ENCODE measurements at places on chromosomes 7 and 10.
A peak's percentile ranks its signal among the peaks of the same experiment; 100 is the strongest.

- H3K36me3 ChIP-seq = no peaks in the 10 kb centered on the region
- H3K27me3 ChIP-seq = no peaks in the 10 kb centered on the region
- DNase-seq = no peak
- no peaks in the 10 kb centered on the region for H3K4me1 ChIP-seq
- no peak overlapping the region for H3K27ac ChIP-seq
- no peak overlapping the region for H3K4me3 ChIP-seq
Observed at GRCh38 chr7:95976369-95977060, 204.2 kb downstream of the DYNC1I1 start.

DNA sequence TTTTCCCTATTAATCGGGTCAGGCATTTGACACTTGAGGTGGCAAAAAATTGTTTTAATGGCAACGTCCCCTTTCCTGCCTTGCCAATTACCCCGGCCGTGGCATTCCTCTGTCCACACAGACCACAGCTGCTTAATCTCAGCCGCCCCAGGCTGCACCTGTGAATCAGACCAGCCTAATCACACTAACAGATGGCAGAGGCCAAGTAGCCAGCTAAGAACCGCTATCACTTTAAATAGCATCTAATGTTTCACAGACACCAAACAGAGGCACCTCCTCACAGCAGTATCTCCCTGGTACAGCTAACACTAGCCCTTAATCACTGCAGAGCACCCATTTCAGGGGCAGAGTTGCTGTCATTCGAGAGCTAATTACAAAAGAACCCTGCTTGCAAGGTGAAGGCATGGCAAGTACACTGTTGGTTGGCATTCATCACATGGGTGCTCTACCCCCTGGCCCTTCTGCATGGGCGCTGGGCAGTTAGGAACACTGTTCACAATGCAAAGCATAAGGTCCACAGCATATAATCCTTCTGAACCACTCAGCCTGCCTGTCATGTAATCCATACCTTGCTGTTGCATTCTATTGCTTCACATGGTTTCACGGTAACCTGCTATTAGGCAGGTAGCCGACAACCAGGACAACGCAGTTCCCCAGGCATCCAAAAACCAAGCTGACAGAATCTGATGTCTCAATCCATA is 38.8 kb downstream of the FGFR2 start:
- DNase-seq = no peak
- no peak overlapping the region for H3K4me3 ChIP-seq
- H3K36me3 ChIP-seq = no peaks in the 10 kb centered on the region
- no peak overlapping the region for H3K27ac ChIP-seq
- no peaks in the 10 kb centered on the region for H3K4me1 ChIP-seq
- H3K27me3 ChIP-seq = no peaks in the 10 kb centered on the region

DNA sequence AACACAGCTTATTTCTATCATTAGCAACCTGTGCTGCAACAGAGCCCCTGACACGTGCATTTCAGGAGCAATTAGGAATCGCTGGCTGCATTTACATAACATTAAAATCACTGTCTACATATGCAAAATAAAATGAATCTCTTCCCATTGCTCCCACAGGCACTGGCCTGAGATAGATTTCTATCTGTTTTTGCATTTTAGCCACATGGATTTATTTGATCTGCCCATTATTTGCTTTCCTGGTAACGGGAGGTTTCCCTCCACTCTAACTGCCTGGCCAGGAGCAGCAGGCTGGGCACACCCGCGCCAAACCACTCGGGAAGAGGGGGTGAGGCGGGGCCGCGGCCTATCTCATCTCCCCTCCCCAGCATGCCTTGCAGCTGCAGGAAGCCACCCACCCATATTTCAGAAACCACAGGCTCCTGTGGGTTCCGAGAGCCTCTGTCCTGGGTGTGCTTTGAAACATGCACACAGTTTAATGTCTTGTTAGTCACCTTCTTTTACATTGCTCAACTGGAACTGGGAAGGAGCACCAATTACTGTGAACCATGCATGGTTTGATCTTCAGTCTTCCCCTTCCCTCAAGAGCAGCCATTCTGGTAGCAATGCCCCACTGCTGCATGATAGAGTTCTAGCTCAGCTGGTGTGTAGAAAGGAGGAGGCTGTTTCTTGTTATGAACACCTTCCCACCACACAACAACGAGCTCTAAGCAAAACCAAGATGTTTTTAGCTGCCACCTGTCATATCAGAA is 37.7 kb upstream of the IKZF1 start:
- H3K4me3 ChIP-seq = peak overlapping the region; percentile 55
- peak; percentile 58 for DNase-seq
- H3K4me1 ChIP-seq = peaks cover 94% of the 10 kb centered on the region
- H3K36me3 ChIP-seq = no peaks in the 10 kb centered on the region
- H3K27me3 ChIP-seq = no peaks in the 10 kb centered on the region

DNA sequence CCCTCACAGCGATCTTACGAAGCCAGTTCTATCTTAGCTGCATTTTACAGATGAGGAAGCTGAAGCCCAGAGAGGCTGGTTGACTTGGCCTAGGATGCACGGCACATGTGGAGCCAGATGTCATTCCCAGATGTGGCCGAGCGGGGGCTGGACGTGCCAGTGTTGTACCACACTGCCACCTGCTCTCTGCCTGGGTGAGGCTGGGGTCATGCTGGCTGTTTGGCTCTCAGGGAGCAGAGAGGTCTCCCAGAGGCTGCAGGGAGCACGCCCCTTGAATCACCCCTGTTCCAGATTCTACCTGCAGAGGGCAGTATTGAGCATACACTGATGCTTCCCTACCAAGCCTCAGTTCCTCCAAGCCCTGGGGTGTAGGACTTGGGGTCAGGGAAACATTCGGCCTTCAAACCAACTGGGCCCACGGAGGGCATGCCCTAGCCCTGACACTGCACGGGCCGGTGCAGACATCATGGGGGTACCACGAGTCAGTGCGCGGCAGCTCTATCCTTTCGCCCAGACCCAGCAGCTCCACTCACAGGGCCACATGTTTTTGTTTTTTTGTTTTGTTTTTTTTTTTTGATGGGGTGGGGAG is 3.8 kb upstream of the GTF2IRD1 start:
- peaks cover 10% of the 10 kb centered on the region for H3K27me3 ChIP-seq
- H3K4me3 ChIP-seq = no peak overlapping the region
- H3K36me3 ChIP-seq = no peaks in the 10 kb centered on the region

DNA sequence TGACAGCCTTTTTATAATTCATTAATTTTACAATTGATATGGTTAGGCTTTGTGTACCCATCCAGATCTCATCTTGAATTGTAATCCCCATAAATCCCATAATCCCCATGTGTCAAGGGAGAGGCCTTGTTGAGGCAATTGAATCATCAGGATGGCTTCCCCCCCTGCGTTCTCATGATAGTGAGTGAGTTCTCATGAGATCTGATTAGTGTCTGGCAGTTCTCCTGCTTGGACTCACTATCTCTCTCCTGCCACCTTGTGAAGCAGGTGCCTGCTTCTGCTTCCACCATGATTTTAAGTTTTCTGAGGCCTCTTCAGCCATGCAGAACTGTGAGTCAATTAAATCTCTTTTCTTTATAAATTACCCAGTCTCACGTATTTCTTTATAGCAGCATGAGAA is 165.7 kb upstream of the GNAI1 start:
- no peak overlapping the region for H3K4me3 ChIP-seq
- no peaks in the 10 kb centered on the region for H3K4me1 ChIP-seq
- no peaks in the 10 kb centered on the region for H3K36me3 ChIP-seq
- no peak for DNase-seq
- no peaks in the 10 kb centered on the region for H3K27me3 ChIP-seq

- H3K27me3 ChIP-seq = no peaks in the 10 kb centered on the region
- no peak for DNase-seq
- H3K4me3 ChIP-seq = no peak overlapping the region
Observed at GRCh38 chr10:105042906-105043552, 401.9 kb downstream of the SORCS3 start.

GRCh38 chr7:158321056-158321700 is 266.4 kb downstream of the PTPRN2 start:
- DNase-seq = no peak
- H3K4me3 ChIP-seq = no peak overlapping the region
- no peaks in the 10 kb centered on the region for H3K36me3 ChIP-seq
- no peaks in the 10 kb centered on the region for H3K27me3 ChIP-seq
- H3K4me1 ChIP-seq = no peaks in the 10 kb centered on the region
- H3K27ac ChIP-seq = no peak overlapping the region

GRCh38 chr7:43869867-43870240 is 537 bp upstream of the MRPS24 start:
- peaks cover 19% of the 10 kb centered on the region for H3K4me1 ChIP-seq
- peak overlapping the region; percentile 91 for H3K4me3 ChIP-seq
- H3K27ac ChIP-seq = peak overlapping the region; percentile 46

DNA sequence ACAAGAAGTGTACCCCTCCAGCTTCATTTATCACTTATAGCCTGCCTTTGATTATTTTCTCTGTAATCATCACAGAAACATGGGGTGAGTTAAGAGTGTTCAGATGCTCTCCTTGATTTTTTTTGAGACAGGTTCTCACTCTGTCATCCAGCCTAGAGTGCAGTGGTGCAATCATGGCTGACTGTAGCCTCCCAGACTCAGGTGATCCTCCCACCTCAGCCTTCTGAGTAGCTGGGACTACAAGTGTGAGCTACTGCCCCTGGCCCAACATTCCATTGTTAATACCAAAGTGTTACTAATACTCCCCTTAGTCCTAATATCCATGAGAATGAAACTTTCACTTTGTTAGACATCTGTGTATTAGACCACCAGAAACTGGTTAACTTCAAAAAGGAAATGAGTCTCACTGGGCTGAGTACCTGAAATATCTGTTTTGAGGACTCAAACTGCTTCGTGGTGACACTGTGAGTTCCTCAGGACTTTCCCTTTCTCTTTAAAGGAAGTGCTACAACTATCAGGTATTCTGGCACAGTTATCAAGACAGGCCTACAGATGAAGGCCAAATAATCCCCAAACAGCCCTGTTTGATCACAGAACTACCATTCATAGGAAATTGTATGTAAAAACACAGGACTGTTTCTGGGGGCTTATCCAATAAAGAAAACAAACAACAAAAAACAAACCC is 20.5 kb upstream of the CFAP70 start:
- peak; percentile 20 for DNase-seq
- no peaks in the 10 kb centered on the region for H3K27me3 ChIP-seq
- H3K4me3 ChIP-seq = no peak overlapping the region
- H3K36me3 ChIP-seq = peaks cover 66% of the 10 kb centered on the region
- no peaks in the 10 kb centered on the region for H3K4me1 ChIP-seq

GRCh38 chr10:70462349-70462984 is 16.1 kb upstream of the PALD1 start:
- no peaks in the 10 kb centered on the region for H3K36me3 ChIP-seq
- no peak overlapping the region for H3K4me3 ChIP-seq
- no peak for DNase-seq
- peaks cover 12% of the 10 kb centered on the region for H3K4me1 ChIP-seq
- H3K27ac ChIP-seq = no peak overlapping the region

DNA sequence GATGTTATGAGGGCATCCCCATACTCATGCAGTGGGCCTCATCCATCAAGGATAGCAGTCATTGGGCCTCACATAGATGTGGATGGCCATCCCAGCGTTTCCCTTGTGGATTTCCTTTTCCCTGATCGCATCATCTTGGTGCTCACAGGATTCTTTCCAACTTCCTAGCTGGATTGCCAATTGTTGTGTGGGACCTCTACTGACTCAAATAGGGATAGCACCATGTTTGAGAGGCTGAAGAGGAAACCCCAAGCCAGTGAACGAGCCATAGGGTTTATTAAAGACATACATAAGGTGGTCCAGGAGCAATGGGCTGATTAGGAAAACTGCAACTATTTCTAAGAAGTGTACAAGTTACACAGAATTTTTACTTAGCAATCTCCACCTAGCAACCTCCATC is 21.8 kb downstream of the ASZ1 start:
- no peaks in the 10 kb centered on the region for H3K4me1 ChIP-seq
- DNase-seq = no peak
- no peaks in the 10 kb centered on the region for H3K36me3 ChIP-seq

- H3K27ac ChIP-seq = no peak overlapping the region
- H3K4me1 ChIP-seq = no peaks in the 10 kb centered on the region
- DNase-seq = no peak
- H3K36me3 ChIP-seq = peaks cover 24% of the 10 kb centered on the region
- no peaks in the 10 kb centered on the region for H3K27me3 ChIP-seq
- H3K4me3 ChIP-seq = no peak overlapping the region
Observed at GRCh38 chr10:28592953-28593352, 60.0 kb downstream of the WAC start.

- H3K27me3 ChIP-seq = no peaks in the 10 kb centered on the region
- H3K4me1 ChIP-seq = no peaks in the 10 kb centered on the region
- no peaks in the 10 kb centered on the region for H3K36me3 ChIP-seq
- no peak overlapping the region for H3K4me3 ChIP-seq
- no peak for DNase-seq
Observed at GRCh38 chr7:30511973-30512662, 7.5 kb upstream of the GGCT start.

GRCh38 chr7:94261067-94261466 is 133.6 kb upstream of the COL1A2 start:
- no peak overlapping the region for H3K27ac ChIP-seq
- DNase-seq = no peak
- no peaks in the 10 kb centered on the region for H3K36me3 ChIP-seq
- H3K4me3 ChIP-seq = no peak overlapping the region

GRCh38 chr10:1679821-1680650 is 57.3 kb downstream of the ADARB2 start:
- peaks cover 7% of the 10 kb centered on the region for H3K4me1 ChIP-seq
- no peak overlapping the region for H3K27ac ChIP-seq
- no peak overlapping the region for H3K4me3 ChIP-seq

DNA sequence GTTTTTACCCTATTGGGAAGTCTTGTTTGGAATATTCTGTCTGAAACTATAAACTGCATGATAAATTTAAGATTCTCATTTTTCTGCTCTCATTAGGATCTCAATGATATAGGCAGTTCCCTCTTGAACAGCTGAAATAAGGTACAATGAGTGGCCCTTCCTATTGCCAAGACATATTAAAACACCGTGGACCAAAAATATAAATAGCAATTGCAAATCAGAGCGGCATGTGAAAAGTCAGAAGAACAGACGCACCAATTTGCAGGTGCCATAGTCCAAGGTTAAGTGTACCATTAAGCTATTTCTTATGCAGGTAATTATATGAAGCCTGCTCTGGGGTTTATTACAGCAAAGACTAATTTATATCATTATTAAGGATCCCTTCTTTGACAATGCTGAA is 920.8 kb upstream of the CELF2 start:
- H3K4me1 ChIP-seq = no peaks in the 10 kb centered on the region
- no peaks in the 10 kb centered on the region for H3K27me3 ChIP-seq
- no peak overlapping the region for H3K4me3 ChIP-seq

- no peak for DNase-seq
- H3K4me3 ChIP-seq = no peak overlapping the region
- H3K27ac ChIP-seq = no peak overlapping the region
- H3K4me1 ChIP-seq = no peaks in the 10 kb centered on the region
- H3K36me3 ChIP-seq = no peaks in the 10 kb centered on the region
Observed at GRCh38 chr7:4204513-4205165, 477.5 kb upstream of the FOXK1 start.

- peak overlapping the region; percentile 73 for H3K27ac ChIP-seq
- DNase-seq = no peak
- H3K27me3 ChIP-seq = no peaks in the 10 kb centered on the region
Observed at GRCh38 chr10:26468291-26468690, 30.1 kb downstream of the APBB1IP start.
